Stimulated activated CD4-positive, alpha-beta T cell treated with anti-CD3 and anti-CD28 coated beads, Interleukin-1b, Interleukin-23, amount 100 ng/mL, for 1 hour (primary cell): ENCODE measurements at places on chromosomes 7 and 10.

GRCh38 chr10:70694418-70695141 lies 22.3 kb downstream of the ADAMTS14 start:
- no peak for DNase-seq

DNA sequence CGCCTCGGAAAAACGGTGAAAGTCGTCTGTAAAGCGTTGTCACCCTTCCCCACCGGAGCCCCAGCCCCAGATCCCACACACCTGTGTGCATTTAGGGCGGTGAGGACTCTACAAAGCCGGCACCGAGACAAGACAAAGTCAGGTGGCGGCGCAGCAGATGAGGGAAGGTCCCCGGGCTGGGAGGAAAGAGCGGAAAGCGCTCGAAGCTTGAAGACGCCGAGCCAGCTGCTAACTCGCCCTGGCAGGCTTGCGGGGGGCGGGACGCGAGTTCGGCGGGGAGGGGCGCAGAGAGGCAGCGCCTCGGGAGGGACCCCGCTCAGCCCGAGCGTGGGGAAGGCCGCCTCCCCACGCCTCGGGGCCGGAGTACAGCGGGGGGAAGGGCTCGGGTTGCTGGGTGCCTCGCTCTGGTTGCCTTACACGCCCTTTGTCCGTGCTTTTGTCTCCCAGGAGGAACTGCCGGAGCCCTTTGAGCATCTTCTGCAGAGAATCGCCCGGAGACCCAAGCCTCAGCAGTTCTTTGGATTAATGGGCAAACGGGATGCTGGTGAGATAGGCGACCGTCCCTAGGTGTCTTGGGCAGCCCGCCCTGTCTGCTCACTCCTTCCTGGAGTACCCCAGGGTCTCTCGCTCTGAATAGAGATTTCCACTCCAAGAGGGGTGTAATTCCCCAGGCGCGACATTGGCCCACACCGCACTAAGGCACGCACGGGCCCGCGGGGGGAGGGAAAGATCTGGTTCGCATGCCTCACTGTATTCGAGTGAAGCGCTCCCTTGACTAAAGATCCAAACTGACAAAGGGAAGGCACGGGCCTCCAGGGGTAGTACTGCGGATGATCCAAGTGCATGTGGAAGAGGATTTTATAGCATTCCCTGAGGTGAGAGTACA lies 1.6 kb downstream of the TAC1 start:
- DNase-seq: no peak

DNA sequence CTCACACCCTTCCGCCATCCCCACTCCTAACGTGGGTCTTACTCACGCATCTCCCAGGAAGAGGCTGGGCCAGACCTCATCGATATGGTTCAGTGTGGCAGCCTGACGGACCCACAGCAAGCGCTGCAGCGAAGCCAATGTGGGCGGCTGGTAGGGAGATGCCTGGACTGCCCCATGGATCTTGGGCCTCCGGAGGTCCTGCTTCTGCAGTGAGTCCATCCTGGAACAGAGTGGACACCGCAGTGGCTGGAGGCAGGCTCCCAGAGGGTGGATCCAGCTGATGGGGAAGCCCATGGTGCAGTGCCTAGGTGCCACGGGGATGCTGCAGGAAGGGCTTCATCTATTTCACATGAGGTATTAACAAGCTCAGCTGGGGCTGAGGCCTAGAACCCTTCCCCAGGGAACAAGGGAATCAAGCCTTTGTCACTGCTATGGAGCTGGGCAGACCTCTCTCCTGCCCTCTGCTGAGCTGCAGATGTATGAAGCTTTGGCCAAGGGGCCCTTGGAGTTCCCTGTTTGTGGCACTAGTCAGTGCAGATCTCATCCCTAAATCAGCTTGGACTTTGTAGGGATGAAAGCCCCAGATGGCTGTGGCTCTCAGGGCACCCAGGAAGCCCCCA lies 13.7 kb upstream of the SAMD8 start:
- DNase-seq: no peak

- no peak for DNase-seq
These were observed 7.7 kb downstream of the HTR7 start for GRCh38 chr10:90849956-90850749.

- no peak for DNase-seq
These were observed 3.4 kb upstream of the HYCC1 start for GRCh38 chr7:23017309-23017708.

GRCh38 chr10:26556748-26557640 lies 118.9 kb downstream of the APBB1IP start:
- no peak for DNase-seq

- DNase-seq: no peak
These were observed 3.4 kb upstream of the PPP1R9A start for GRCh38 chr7:94903971-94904370.

GRCh38 chr10:47112612-47113011 lies 187.4 kb upstream of the GDF10 start:
- no peak for DNase-seq

- DNase-seq: no peak
These were observed 5.2 kb downstream of the MARVELD1 start for GRCh38 chr10:97718659-97719142.

GRCh38 chr7:17584822-17585221 lies 286.4 kb downstream of the AHR start:
- DNase-seq: no peak

DNA sequence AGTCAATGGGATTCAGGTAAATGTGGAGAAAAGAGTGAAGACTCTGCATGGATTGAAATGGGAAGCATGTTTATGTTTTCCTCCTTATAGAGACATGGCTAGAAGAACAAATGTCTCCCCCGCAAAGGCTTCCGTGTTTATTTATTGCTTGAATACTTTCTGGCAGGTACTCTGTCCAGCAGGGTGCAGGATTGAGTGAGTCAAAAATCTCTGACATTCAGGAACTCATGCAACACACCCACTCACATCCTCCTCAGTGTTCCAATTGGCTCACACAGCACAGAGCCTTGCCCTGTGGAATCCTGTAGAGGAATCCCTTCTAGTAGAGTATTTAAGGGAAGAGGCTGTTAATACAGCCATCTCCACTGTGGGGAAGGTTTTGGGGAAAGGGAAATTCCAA lies 290.3 kb upstream of the VWC2 start:
- no peak for DNase-seq

- DNase-seq: no peak
These were observed 9.9 kb downstream of the SMURF1 start for GRCh38 chr7:99133766-99134564.

GRCh38 chr10:62430881-62431280 lies 56.7 kb downstream of the ZNF365 start:
- DNase-seq: no peak

DNA sequence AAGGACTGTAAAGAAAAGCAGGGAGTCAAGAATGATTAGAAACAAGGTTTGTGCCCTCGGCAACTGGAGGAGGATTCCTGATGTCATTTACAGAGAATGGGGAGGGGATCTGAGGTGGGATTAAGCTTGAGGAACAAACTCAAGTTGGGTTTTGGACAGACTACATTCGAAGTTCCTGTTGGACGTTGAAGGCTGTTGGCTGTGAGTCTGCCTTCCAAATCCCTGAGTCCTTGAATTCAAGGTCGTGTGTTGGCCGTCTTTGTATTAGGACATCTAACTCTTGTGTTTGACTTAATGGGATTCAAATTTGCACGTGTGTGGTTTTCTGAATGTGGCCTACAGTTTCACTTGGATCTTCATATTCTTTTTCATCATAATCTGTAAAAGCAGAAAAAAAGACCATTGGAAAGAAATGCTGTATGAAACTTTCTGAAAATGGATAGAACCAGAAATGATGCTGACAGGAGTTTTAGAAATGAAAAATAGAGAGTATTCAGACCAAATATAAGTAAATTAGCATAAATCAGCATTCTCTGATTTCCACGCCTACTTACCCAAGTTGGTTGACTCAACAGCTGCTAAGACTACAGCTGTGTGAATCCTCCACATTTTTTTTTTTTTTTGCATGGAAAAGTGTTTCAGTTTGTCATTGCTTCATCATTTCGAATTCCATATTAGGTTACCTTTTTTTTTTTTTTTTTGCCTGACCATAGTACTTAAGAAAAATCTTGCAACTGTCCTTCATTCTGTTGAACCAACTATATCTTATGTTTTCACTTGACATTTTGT lies 94.8 kb downstream of the KIAA1217 start:
- DNase-seq: no peak

GRCh38 chr7:132491391-132491945 lies 84.8 kb downstream of the PLXNA4 start:
- no peak for DNase-seq

- no peak for DNase-seq
These were observed 32.0 kb downstream of the AMZ1 start for GRCh38 chr7:2720024-2720423.

DNA sequence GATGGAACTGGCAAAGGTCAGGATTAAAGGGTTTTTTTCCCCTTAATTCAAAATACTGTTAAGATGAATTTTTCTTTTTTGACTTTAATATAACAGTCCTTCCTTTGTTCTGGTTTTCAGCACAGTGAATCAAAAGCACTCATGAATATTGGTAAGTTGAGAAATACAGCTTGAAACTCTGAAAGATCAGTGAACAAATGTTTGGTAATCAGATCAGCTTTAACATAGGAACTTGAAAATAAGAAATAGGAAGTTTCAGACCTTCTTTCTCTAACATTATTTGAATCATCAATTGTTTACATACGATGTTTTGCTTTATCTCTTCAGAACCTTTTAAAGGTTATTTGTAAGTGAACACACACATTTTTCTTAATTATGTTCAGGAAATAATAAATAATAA lies 90.5 kb downstream of the SGMS1 start:
- DNase-seq: no peak

GRCh38 chr7:108824840-108825580 lies 255.3 kb downstream of the DNAJB9 start:
- DNase-seq: no peak

DNA sequence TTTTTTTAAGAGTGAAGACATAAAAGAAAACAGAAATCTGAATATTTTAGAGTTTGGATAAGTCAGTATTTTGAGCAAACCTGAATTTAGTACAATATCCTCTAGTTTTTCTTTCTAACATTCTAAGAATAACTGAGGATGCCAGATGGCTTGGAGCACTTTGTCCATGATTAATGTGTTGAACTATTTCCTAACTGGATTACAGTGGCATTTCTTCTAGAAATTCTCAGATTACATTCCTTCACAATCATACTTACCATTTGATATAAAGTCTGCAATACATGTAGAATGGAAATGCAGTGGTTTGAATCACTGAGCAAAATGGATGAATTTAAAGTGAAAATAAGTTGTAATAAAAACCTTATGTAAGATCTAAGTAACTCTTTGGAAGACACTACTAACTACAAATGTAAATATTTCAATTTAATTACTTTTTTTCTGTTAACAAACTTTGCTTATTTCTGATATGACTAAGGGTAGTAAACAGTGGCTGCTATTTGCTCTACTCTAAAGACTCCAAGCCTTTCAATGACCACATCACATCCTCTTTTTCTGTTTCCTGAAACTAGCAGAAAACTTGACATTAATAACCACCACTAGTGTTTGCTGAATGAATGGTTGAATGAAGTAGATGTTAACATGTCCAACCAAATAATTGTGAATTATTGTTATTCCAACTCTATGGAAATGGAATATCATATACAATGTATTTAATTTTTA lies 102.8 kb downstream of the PRKG1 start:
- no peak for DNase-seq

GRCh38 chr10:44792119-44792775 lies 118.9 kb upstream of the TMEM72 start:
- DNase-seq: no peak

DNA sequence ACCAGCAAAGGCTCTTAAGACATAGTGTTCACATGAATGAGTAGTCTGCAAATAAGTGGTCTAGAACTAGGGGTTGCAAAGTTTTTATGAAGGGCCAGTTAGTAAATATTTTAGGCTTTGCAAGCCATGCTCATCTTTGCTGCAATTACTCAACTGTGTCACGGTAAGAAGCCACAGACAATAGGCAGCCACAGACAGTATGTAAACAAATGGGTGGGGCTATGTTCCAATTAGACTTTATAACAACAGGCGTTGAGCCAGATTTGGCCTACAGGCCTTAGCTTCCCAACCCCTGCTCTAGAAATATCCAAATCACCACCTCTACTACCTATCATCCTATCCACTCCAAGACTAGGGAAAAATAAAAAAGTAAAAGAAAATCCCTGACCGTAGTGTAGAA lies 9.2 kb downstream of the IKZF5 start:
- DNase-seq: no peak

GRCh38 chr7:130421684-130422083 lies 19.1 kb downstream of the CEP41 start:
- DNase-seq: no peak

GRCh38 chr10:117352724-117353123 lies 22.5 kb downstream of the PDZD8 start:
- DNase-seq: no peak

DNA sequence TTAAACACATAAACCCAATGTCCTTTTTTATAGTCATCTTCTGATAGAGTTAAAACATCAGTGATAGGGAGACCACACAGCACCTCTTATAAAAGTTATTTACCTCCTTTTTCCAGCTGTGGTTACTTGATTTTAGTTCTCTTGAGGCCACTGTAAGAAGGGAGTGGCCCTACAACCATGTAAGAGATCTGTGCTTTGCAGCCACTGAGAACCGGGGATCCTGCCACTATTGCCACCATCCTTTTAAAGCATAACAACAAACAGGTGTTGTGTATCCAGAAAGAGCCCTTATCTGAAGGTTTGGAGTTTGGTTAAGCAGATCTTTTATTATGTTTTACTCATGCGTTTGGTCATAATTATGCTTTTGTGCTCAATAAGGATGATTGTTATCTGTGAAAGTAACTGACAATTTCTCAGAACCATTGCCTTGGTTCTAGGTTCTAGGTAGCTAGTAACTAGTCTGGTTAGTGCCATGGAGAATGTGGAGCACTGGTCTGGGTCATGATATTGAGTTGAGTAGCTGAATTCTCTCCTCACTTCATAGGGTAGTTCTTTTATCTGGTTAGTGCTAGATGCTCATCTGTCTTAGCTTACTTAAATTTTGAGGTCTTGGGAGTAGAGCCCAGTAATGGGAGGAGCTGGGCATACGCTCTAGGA lies 56.5 kb downstream of the ST7 start:
- DNase-seq: no peak

DNA sequence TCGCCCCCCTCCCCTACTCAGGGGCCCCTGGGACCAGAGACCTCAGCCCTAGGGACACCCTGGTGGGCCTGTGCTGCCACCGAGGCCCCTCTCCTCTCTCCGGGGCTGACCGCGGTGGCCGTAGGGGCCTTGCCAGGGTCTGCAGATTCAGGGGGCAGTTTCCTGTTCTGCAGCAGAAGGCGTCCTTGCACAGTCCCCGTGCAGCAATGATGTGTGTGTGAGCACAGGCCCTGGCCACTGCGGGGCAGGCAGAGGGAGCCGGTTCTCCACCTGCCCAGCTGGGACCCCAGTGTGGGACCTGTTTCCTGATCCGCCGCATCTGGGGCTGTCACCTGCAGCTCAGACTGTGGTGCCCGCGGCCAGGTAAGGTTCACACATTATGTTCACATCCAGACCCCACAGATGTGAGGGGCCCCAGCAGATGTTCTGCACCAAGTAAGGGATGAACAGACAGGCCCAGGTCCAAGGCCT lies 60.7 kb upstream of the DNAJB6 start:
- DNase-seq: no peak
